Stimulated activated CD8-positive, alpha-beta memory T cell treated with anti-CD3 and anti-CD28 coated beads, Interleukin-2, amount 100 ng/mL, for 1 hour (primary cell): ENCODE measurements at places on chromosomes 3 and 15.

DNA sequence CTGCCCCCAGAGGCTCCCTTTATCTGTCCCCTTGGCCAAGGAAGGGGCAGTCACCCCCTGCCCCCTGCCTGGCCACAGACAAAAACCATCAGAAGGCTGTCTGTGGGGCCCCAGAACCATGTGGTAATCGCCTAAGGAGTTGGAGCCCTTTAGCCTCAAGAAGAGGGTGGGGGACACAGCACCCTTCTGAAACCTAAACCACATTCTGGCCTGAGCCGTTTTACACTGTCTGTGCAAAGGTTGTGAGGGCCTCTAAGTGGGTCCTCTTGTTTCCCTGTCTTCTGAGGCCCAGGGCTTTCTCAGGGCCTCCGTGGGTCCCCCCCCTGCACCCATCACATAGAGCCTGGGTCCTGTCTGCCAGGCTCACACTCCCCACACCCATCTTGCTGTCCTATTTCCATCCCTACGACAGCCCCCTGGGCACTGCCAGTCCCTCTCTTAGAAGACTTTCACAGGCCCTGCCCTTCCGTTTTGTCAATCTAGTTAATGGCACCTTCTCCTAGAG is 17.9 kb upstream of the RPUSD3 start:
- DNase-seq, result no peak

DNA sequence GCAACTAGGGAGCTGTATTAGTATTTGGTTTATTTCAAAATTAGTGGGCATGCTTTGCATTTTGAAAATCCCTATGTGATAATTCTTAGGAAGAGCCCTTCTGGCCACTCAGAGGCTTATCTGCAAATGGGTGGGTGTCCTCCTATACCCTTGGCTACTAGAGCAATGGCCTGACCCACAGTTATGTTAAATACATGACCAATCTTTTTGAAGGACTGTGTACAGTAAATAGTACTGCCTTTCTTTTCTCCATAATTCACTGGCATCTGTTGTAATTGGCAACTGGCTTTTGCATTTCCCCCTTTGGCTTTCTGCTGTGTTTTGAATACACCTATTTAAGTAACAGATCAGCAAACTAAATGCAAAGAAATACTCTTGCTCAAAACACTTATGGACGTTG is 175.4 kb downstream of the ANXA2 start:
- DNase-seq, result no peak

DNA sequence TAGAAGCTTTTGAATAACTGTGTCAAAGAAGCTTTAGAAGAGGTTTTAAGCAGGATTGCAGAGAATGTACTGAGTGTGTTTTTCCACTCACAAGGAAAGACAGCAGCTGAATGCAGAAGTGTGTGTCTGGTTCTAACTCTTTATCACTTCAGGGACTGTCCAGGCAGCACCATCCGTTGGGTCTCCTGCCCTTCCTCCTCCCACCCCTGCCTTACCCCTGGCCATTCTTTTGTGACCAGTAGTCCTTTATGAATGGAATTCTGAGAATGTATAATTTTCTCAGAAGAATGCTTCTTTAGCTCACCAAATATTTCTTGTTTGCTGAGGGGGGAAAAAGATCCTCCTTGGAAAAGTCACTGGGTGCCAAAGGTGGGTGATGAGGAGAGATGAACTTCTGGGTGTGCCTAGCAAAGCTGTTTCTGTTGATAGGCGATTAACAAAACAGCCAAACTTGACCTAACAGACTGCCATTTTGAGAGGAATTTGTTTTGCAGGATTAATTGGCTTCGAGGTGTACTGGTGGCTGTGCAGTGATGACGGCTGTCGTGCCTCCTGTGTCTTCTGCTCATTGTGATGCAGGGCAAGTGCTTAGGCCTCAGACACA is 70.9 kb downstream of the IGF1R start:
- DNase-seq, result no peak

- no peak for DNase-seq
These were observed 62.4 kb upstream of the P3H2 start for GRCh38 chr3:190183121-190183520.

DNA sequence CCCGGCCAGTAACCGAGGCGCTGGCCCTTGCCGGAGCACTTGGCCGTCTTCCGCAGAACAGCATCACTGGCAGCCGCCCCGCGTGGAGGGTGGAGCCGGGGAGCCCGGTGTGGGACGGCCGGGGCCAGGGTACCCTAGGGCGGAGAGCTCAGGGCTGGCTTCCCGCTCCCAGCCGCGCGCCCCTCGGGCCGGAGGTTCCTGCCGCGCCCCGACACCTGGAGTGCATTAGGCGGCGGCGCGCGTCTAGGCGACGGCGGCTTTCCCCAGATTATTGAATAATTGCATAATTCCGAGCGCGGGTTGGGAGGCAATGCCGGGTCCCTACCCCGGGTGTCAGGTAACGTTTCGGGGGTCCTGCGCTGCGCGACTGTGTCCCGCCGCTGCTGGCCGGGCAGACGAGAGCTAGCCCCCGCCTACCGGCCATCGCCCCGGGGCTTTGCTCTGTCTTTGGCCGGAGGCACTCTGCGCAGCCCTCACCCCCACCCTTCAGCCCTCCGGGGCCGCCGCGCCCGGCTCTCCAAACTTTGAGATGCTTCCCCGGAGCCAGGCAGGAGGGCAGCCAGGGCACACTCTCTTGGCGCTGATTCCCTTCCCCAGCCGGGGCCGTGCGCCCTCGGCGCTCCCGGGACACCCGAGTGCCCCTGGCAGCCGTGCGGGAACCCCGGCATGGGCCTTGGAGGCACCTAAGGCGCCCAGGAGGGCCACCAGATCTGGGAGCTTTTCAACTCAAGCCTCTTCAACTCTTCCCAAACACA is 749 bp downstream of the ITGA11 start:
- DNase-seq, result no peak

DNA sequence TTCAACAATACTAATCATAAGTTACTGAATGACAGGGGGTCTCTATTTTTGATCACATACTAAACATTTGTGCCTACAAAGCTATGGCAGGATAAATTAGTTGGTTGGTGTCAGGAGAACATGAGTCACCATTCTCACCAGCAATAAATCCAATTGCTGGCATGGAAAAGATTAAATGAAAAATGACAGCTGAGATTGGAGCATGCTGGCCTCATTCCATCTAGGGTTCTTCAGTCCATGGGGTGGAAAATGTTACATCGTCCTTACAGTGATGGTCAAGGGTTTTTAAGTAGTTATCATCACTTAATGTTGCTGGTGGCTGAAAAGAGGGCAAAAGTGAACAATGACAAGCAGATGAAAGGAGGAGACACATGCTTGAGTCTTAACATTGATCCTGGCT is 180.1 kb upstream of the BCL6 start:
- no peak for DNase-seq

DNA sequence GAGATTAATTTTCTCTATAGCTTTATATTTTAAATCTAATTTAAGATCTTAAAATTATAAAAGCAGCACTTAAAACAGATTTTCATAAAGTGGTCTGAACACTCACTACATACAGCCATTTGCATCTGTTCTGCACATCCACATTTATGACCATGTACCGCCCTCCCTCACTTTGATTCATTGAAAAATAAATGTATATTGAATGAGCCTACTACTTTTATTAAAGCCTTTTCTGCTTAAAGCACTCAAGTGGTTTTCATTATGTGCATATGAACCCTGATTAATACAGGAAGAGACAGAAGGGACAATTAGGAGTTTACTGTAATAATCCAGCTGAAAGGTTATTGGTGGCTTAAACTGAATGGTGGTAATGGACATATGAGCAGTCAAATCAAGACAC is 129.4 kb downstream of the DLG1 start:
- DNase-seq, result no peak
